Aorta (tissue), 5 donors: ENCODE measurements at places on chromosomes 11 and 22. TPM values are rescaled to one million over a fixed set of nuclear protein-coding genes. Genes with fewer than 3 reads are reported as not detected.

DNA sequence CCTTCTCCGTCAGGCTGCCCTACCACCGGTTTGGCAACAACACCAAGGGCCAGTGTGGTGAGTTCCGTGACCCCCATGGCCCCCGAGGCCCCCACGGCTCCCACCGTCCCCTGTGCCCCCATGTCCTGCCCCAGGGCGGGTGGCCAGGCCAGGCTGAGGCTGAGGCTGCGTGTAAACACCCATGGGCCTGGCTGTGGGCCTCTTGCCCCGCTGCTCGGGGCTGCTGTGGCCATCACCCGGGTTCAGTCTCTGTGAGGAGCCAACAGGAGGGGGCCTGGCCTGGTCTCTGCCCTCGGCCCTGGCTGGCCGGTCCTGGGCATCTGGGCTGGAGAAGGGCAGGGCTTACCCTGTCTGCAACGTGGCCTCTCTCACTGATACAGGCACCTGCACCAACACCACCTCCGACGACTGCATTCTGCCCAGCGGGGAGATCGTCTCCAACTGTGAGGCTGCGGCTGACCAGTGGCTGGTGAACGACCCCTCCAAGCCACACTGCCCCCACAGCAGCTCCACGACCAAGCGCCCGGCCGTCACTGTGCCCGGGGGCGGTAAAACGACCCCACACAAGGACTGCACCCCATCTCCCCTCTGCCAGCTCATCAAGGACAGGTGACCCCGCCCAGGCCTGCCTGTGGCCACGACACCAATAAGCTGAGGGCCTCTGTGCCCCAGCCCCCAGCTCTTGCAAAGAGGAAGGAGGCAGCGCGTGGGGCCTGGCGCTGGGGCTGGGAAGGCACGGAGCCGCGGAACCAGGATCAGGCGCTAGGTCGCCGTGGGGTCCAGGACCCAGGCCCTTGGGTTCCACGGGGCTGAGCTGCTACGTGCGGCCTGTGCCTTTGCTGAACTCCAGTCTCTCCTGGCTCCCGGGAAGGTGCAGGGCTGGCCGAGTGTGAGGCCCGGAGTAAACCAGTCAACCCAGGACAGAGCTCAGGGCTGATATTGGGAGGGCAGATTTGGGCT, 29.0 kb downstream of the MUC2 start:
- DNase-seq = peak; percentile 47

- peak; percentile 69 for DNase-seq
These were observed 95.1 kb downstream of the CELSR1 start for GRCh38 chr22:46442217-46442853.

- DNase-seq = no peak
These were observed 18.8 kb upstream of the CDKN1C start for GRCh38 chr11:2904153-2905052.

DNA sequence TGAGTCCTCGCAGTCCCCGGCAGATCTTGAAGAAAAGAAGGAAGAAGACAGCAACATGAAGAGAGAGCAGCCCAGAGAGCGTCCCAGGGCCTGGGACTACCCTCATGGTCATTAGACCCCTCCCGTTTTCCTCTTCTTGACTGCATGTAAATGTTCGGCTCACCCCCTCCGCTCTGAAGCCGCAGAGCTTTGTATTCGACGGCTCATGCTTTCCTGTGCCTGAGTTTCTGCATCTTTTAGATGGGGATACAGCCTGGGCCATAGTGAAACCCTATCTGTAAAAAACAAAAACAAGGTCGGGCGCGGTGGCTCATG, 7.7 kb downstream of the USP18 start:
- no peak for DNase-seq

DNA sequence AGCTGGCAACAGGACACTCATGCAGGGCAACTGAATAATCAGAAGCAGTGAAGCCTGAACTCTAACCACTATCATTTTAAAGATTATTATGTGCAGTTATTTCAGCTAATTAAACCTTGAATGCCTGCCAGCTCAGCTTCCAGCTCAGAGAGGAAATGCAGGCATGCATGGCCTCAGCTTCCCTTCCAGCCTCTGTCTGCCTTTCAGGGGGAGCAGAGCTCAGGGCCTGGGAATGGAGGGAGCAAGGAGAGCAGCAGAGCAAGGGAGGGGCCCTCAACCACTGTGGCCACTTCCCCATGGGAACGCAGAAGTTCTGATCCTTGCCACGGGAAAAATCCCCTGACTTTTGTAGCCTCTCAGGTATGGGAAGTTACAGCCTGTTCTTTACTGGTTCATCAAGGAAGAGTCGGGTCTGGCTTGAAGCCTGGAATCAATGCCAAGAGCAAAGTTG, 32.5 kb upstream of the APLNR start:
- no peak for DNase-seq

GRCh38 chr11:76406359-76406758, 25.2 kb downstream of the GVQW3 start:
- no peak for DNase-seq

Gene TNNT3
- 54.3 TPM for total RNA-seq

Gene PRG3
- not detected for total RNA-seq
